ENCODE measurements at places on chromosomes 7 and 10.

- DNase-seq: no peak
Measured at GRCh38 chr10:77188521-77188920, 449.1 kb downstream of the KCNMA1 start.

DNA sequence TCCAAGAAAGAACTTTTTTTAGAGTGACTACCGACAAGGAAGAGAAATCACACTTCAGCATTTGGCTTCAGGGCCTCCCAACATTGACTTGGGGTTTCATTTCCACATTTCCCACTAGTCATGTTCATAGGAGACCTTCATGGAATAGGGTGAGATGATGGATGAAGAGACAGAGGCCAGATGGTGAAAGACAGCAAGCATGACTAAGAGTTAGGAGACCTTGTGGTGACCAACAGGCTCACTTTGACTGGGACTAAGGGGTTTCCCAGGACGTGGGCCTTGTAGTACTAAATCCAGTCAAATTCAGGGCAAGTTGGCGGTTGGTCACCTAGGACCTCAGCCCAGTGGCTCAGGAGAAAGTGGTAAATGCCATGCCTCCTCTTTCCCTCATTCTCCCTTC, 3.0 kb upstream of the GIMAP5 start:
- no peak for DNase-seq

DNA sequence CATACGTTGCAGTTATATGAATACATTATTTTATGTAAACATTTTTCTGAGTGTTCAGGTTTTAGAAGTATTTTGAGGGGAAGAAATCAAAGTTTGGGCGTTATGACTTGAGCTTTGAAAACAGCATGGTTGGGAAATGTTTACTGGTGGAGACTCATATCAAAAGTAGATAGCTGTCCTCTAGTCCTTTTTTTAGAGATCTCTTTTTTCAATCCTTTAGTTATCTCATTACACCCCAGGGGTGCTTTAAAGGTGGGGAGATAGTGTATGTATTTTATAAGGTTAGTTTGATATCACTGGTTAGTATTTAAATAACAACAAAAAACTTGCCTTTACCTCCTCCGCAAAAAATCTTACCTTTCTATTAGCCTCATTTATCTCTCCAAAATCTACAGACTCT, 2.3 kb downstream of the DMTF1 start:
- DNase-seq: no peak

GRCh38 chr7:29607889-29608288, 44.3 kb downstream of the PRR15 start:
- DNase-seq: no peak

DNA sequence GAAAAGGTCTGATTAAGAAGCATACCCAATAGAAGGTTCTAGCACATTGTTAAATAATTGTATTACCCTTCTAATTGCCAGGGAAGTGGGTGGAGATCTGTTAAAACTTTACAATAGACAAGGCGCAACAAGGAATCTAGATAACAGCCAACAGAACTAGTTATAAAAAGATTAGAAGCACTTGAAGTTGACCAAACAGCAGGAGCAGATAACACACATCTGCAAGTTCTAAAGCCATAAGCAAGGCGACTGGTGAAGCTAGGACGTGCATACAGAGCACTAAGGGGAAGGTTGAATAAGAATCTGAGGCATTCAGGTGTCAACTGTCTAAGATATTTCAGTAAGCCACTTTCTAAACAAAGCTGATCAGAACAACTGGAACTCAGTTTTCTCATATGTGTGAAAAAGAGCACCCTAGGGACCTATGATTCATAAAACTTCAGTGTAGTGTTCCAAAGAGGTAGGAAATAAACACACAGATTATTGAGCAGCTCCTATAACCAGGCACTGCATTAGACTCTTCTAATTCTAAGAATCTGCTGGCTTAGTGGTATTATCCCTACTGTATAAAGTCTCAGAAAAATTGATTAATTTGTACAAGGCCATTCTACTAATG, 111.2 kb downstream of the SAMD9 start:
- DNase-seq: no peak

Measured in stimulated activated CD8-positive, alpha-beta memory T cell treated with anti-CD3 and anti-CD28 coated beads, Interleukin-4, amount 100 ng/mL, for 4 hours (primary cell).